ENCODE measurements at places on chromosomes 12 and 14.

- DNase-seq, result no peak
Observed at GRCh38 chr12:55797068-55797467, 20.5 kb downstream of the SARNP start.

DNA sequence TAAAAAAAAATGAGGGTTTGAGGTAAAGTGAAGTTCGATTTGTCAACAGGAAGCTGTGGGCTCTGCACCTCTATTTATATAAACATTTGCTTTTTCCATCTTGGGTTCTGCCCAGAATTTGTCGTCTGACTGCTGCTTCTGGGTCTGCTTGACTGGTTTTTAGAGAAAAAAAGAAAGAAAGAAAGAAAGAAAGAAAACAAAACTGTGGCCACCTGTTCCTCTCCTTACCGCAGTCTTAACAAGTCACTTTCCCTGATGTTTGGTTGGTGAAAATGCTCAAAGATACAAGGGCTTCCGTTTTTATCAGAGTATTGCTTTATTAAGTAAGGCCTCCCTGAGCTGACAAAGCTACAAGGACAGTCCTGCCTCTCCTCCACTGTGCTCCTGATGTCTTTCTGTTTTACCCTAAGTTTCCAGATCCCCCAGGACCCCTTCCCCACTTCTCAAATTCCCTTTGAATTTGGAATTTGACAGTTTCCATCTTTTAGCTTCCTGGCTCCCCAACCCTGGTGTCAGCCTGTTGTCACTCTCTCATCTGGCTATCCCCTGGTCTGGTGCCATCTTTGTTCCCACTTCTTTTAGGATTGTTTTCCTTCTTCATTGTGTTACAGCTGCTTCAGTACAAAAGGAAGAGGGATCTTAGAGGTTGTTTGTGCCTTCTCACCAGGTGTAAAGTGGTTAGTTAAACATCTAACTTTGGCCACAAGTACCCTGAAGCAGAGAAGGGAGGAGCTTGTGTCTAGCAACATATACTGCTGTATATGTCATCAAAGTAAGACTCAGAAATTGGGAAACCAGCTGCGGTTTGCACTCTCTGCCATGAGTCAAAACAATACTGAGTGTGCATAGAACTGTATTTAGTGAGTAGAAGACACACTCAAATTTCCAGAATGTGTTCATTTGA lies 18.0 kb downstream of the MFAP5 start:
- peak; percentile 72 for DNase-seq

- no peak for DNase-seq
Observed at GRCh38 chr12:28570811-28571210, 380.6 kb downstream of the CCDC91 start.

- DNase-seq, result peak; percentile 19
Observed at GRCh38 chr14:33475623-33476022, 475.3 kb downstream of the EGLN3 start.

DNA sequence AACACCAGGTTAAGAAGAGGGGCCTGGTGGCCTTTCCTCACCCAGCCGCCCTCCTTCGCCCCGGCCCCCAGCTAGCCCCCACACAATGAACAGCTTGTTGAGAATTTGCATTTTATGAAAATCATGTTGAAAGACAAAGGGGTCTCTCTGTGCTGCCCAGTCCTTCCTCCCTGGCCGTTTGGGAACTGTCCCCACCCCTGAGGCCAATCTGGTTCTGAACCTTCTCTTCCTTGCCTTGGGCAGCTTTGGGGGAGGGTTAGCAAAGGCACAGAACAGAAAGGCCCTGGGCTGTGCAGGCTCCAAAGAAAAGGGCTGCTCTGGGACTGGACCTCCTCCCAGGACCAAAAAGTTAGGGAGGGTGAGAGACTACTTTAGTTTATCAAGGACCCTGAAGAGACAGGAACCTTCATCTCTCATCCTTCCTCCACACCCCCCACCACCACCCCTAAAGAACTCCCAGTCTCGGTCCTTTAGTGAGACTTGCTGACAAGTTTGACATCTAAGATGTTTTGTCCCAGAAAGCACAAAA lies 1.3 kb downstream of the TAMALIN start:
- DNase-seq, result no peak

GRCh38 chr14:58109744-58110143 lies 42.3 kb downstream of the ARMH4 start:
- no peak for DNase-seq

DNA sequence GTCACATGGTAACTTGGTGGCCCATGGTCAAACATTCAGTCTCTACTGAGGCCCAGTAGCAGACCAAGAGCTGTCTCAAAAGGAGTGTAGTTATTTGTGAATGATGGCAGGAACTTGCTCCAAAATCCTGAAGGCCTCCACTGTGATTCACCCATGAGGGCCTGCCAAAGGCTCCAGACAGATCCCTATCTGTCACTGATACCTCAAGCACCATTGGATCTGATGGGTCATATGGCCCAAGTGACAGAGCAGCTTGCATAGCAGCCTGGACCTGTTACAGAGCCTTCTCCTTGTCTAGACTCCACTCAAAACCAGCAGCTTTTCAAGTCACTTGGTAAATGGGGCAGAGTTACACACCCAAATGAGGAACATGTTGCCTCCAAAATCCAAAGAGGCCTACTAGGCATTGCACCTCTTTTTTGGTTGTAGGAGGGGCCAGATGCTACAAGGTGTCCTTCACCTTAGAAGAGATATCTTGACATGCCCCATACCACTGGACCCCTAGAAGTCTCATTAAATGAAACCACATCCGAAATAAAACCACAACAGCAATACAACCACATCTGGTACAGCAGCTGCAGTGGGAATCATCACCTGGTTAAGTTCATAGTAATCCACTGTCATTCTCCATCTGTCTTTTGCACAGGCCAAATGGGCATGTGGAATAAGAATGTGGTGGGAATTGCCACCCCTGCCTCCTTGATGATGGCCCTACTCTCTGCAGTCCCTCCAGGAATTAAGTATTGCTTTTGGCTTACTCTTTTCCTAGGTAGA lies 150.4 kb upstream of the MAX start:
- no peak for DNase-seq

- DNase-seq, result no peak
Observed at GRCh38 chr14:50333014-50333509, 20.9 kb downstream of the DMAC2L start.

DNA sequence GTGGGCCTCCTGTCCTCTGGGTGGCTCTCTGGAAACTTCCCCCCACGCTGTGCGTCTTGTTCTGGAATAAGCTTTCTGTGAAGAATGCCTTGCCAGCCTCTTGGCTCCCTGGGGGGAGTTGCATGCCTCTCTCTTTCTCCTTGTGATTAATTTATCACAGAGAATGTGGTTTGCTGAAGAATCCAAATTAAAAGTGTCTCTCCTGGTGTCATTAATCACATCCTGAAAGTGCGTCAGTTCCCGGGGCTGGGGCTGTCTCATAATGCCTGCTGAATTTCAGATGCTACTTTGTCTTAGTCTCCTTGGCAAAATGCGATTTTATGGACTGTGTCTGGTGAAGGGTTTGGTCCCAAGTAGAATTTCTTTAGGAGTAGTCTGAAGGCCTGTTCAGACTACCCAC lies 787.7 kb upstream of the TMEM132C start:
- no peak for DNase-seq

GRCh38 chr14:102629808-102630350 lies 37.4 kb downstream of the RCOR1 start:
- DNase-seq, result no peak

DNA sequence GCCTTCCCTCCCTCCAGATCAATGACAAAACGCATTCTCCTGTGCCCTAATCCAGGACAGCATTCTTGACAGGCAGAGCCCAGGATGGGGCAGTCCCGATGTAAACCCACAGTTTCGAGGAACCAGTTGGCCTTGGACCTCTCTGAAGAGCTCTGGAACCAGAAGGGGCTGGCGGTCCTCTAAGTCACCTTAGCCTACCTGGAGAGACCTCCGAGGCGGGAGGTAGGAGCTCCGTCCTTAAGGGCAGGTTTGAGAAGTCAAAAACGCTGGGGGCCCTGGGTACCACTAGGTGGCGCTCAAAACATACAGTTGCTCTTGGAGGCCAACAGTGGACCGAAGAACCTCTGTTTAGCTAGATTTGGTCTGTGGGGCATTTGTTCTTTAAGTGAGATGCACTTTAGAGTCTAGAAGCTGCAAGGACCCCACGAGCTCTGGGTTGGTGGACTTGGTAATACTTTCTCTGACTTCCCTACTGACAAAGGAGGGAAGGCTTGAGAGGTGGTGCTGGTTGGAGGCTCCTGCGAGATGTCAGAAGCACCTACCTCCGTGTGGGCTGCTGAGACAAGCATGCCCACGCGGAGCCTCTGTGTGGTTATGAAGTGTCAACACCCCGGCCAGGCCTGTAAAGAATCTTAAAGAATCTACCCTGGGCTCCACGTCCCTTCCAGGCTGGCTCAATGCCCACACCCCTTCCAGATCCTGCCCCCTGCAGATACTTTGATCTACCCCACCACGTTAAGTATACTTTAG lies 74.8 kb upstream of the CHST11 start:
- DNase-seq, result peak; percentile 83

DNA sequence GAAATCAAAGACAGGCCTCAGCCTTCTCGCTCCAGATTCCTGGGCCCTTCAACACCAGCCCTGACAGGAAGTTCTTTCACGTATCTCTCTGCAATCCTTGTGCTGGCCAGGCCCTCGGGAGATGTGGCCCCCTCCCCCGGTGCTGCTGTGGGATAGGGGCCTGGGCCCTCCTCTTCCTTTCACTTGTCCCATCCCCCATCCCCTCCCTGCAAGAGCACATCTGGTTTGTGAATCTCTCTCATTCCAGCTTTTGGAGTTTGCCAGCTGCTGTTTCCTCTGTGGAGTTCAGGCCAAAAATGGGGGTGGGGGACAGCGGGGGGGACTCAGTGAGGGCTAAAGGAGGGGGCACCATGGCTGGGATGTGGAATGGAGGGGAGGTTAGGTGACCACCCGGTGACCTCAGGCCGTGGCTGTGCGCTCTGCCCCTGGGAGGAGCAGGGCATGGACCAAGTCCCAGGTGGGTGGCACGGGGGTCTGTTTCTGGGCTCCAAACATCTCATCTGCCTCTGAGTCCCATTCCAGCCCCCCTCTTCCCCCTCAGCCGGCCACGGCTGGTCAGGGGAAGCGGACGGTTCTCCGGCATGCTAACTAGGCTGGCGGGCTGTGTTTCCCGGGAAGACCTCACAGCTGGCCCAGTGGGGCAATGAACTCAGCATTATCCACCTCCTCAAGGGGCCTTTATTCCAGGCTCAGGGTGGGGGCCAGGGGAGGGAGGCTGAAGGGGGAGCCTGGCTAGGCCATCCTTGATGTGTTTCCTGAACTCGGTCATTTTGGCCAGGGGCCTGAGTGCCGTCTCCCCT lies 7.4 kb downstream of the LRP1 start:
- DNase-seq, result no peak

DNA sequence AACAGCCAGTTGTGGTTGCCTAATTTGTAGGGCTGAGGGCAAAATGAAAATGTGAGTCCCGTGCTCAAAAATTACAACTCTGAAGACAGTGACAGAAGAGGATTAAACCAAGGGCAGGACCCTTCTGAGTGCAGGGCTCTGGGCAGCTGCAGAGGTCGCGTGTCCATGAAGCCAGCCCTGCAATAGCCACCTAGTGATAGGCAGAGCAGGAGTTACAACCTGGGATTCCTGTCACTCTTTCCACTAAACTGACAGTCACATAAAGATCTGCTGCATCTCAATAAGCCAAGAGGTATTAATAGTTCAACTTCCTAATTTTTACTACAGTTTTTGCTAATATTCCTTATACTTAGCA lies 94.1 kb downstream of the SLC2A13 start:
- no peak for DNase-seq

GRCh38 chr12:80226576-80226975 lies 127.2 kb downstream of the OTOGL start:
- no peak for DNase-seq

DNA sequence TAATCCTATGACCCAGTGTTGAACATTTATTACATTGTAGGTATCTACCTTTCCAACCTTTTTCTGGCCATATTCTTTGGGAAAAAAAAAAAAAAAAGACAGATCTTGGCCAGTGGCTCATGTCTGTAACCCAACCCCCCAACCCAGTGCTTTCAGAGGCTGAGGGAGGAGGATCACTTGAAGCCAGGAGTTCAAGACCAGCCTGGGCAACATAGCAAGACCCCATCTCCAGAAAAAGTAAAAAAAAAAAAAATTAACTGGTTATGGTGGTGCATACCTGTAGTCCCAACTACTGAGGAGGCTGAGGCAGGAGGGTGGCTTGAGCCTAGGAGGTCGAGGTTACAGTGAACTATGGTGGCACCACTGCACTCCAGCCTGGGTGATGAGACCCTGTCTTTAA lies 58.1 kb downstream of the ACACB start:
- no peak for DNase-seq

GRCh38 chr12:19131025-19131444 lies 1.5 kb downstream of the PLEKHA5 start:
- DNase-seq, result no peak

GRCh38 chr12:52149651-52150241 lies 42.1 kb downstream of the KRT80 start:
- DNase-seq, result no peak
